ENCODE measurements at places on chromosomes 7 and 10. TPM values are rescaled to one million over a fixed set of nuclear protein-coding genes. Genes with fewer than 3 reads are reported as not detected.
A peak's percentile ranks its signal among the peaks of the same experiment; 100 is the strongest.

Gene ZNF273
- polyA plus RNA-seq, result 1.5 TPM

- peak; percentile 76 for DNase-seq
These were observed 88.2 kb downstream of the ELFN1 start for GRCh38 chr7:1758028-1758858.

Gene HOXA4
- polyA plus RNA-seq, result 12.5 TPM

GRCh38 chr10:79112881-79113431 lies 44.2 kb downstream of the ZMIZ1 start:
- DNase-seq, result peak; percentile 86

- no peak for DNase-seq
These were observed 211.6 kb upstream of the COBL start for GRCh38 chr7:51528172-51528571.

DNA sequence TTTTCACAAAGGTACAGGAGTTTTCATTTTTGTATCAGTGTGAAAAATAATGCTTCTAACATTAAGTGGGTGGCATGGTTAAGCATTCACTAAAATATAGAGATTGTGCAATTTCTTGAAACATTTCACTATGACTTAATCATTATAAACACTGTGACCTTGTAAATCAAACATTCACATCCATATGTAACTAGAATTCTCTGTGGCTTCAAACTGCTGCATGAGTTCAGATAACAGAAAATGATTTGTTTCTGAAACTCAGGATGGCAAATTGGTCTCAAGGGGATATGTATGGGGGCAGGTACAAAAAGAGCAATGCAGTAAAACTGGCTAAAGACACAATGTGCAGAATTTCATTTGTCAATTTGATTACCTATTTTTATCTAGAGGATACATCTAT lies 3.8 kb downstream of the FAM133B start:
- DNase-seq, result no peak

Gene AGK
- polyA plus RNA-seq, result 5.8 TPM
